Endothelial cell (in vitro differentiated cells): ENCODE measurements at places on chromosomes 4 and X.
A peak's percentile ranks its signal among the peaks of the same experiment; 100 is the strongest.

DNA sequence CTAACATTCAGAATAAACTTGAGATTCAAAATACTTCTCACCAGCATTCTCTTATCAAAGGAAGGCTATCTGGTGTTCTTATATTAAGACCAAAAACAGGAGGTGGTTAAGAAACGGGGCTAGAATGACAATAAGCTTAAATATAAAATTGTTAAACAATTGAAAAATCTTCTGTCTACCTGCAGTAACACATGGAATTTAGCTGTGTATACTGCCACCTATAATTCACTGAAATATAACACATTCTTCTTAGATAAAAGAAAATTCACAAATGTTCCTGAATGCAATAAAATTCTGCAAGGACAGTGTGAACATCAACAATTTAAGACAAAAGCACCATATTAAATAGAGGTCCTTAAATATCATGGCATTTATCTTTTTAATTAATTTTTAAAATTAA is 11.5 kb upstream of the PCDH10 start:
- DNase-seq: no peak

GRCh38 chrX:151896734-151897474 is 15.8 kb upstream of the MAGEA4 start:
- DNase-seq: no peak

- no peak for DNase-seq
Observed at GRCh38 chr4:1227816-1228215, 21.1 kb downstream of the CTBP1 start.

DNA sequence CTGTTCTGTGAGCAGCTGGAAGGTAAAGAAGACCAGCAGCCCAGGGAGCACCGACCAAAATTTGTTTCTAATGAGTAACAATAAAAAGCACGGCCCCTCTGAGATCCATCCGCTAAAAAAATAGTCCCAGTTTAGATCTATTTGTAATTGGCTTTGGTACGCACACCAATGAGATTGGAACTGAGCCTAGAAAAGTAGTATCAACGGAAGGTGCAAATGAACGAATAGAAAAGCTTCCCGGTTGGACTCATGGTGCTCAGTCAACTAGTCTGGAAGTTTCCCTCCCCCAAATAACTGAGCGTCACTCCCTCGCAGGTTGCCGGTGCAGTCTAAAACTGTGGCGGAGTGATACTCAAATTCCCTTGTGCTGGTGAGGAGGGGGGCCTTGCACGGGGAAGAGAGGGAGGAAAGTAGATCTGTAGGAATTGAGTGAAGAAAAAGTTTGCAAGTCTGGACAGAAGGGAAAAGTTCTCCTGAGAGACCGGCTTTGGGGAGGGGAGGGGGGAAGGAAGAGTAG is at the start of gene COL4A5:
Gene COL4A5 (plus strand): TSS at position 413 of the 517 bp plus-strand sequence. CDS start 288 bp downstream, outside the sequence.
- peak; percentile 45 for DNase-seq

DNA sequence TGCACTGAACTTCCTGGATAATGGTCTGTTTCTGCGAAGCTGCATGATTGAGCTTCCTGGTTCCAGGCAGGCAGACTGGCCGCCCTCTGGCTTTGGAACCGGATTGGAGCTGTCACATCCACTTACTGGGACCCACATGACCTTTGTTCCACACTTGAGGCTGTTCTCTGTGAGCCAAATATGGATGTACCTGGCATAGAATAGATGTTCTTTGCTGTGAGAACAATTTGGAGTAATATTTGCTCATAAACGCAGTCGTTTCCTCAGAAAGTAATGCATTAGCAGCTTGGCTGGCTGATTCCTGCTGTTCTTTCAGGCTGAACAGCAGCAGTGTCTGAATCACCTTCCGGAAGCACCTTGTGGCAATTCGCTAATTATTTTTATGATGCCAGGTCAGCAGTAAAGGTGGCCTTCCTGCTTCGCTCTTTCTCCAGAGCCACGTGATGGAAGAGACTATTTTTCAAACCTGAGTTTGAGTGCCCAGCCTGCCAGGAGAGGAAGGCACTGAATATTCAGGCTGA is 78.1 kb upstream of the BOD1L1 start:
- DNase-seq: no peak

DNA sequence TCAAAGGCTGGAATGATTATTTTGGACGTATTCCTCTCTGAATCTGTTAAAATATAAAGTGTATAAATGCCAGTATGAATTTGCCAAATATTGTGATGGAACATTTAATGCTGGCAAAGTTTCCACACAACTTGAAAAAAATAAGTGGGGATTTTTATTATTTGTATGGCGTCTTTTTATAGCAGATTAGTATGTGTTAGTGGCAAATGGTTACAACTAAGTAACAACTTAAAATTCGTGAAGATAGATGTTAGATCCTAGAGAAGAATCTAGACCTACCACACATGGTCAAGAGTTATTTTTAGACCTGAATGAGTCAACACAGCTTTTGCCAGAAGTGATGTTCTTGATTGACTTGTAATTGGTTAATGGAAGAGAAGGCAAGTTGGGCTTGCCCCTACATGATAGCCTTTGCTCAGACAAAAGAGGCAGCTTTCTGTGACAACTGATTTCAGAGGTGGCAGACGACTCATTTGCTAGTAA is 4.8 kb downstream of the CPE start:
- DNase-seq: no peak

- peak; percentile 61 for DNase-seq
Observed at GRCh38 chr4:182449186-182449929, 206.2 kb downstream of the TENM3 start.

DNA sequence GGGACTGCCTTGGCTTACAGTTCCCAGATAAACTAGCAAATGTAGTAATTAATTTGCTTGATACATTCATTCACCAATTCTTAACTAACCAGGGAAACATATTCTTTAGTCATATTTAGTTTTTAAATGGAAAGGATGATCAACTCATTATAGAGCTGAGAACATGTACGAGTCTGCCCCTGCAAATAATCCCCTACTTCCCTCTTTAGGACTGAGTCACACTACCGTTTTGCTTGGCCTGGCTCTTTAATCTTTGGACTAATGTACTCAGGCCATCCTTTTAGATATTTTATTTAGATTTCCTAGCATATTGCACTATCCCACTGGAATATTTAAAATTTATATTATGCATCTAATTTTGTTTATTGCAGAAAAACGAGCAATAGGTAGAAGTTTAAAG is 105.5 kb upstream of the LCORL start:
- DNase-seq: no peak

DNA sequence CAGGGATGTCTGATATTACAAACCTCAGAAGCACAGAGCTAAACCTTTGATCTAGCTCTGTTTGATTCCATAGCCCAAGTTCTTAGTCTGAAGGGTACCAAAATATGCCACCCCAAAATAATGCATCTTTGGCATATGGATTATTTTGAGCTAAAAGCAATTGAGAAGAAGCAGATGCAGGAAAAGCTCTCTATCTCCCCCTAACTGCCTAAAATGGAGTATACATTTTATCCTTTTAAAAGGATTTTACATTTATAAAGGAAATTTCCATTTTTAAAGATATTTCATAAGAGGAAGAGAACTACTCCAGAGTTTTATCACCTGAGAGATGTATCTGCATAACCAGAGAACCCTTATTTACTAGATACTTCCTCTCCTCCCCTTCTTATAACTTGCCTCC is 158.7 kb downstream of the ZNF674 start:
- DNase-seq: no peak

- peak; percentile 34 for DNase-seq
Observed at GRCh38 chrX:130085551-130086446, 24.5 kb downstream of the ELF4 start.

DNA sequence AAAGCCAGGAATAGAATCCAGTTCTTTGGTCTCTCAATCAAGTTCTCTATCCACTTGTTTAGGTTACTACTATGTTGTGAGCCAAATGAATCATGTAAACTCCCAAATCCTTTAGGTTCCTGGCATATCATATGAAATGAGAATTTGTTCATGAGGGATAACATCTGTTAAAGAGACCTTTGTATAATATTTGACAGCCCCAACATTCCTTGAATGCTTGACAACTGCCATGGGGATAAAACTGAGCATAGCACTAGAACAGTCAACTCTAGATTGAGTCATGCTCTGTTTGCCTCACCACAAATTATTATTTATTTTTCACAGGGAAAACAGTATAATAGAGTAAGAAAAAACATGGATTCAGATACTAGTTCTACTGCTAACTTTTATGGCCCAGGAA is 93.3 kb downstream of the NAA11 start:
- no peak for DNase-seq

DNA sequence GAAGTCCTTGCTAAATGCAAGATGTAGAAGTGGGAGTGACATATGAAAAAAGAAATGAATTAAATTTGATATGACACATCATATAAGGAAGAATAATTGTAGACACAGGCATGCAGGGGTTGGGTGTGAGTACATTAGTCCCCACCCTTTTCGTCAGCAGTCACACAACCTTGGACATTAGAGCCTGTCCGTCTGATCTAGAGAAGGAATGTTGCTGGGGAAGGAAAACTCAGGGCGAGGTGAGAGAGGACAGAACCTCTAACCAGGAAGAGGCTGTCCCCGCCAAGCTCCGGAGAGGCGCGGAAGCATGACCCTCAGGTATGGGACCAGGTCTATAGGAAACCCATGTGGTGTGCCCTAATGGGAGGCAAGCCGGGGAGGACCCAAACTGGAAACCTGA is 102.1 kb downstream of the RELL1 start:
- no peak for DNase-seq

GRCh38 chr4:125735102-125735501 is 420.3 kb downstream of the FAT4 start:
- peak; percentile 19 for DNase-seq

- DNase-seq: no peak
Observed at GRCh38 chr4:76200771-76201231, 12.8 kb downstream of the SCARB2 start.

GRCh38 chr4:129747756-129748155 is 651.8 kb downstream of the C4orf33 start:
- DNase-seq: no peak

GRCh38 chr4:107755841-107756356 is 35.9 kb upstream of the PAPSS1 start:
- no peak for DNase-seq

DNA sequence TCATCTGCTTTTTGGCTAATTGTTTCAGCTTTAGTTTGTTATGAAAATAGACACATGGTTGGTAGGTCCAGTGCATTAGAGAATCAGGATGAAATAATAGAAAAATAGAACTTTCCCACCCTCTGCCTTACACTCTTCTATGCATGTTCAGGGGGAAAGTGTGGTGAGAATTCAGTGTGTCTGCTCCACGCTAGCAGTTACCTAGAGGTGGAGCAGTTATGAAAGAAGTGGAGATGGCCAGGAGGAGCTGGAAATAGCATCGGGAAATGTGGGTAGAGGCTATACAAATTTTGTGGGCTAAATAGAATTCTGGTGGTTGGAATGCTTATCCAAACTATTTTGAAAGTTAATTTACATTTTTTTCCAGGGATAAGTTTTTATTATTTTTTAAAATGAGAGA is 91.4 kb upstream of the MAD2L1 start:
- DNase-seq: no peak

DNA sequence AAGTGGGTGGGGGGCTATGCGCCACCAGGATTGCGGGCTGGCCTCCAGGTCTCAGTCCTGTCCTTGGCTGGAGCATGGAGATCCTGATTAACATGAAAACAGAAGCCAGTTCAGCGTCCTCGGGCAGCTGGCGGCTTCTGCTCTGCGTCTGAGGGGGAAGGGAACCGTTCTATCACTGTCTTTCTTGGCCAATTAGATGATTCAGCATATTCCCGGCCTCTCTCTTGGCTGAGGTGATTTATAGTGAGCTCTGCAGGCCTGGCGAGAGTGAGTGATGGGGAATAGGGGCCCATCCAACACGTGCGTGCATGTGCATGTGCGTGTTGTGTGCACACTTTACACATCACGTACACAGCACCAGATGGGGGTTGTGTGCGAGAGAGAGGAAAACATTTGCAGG is 145.8 kb upstream of the ATP6AP2 start:
- DNase-seq: no peak

- no peak for DNase-seq
Observed at GRCh38 chrX:68762766-68763165, 66.1 kb upstream of the EFNB1 start.

- no peak for DNase-seq
Observed at GRCh38 chr4:16785793-16786527, 112.5 kb downstream of the LDB2 start.

DNA sequence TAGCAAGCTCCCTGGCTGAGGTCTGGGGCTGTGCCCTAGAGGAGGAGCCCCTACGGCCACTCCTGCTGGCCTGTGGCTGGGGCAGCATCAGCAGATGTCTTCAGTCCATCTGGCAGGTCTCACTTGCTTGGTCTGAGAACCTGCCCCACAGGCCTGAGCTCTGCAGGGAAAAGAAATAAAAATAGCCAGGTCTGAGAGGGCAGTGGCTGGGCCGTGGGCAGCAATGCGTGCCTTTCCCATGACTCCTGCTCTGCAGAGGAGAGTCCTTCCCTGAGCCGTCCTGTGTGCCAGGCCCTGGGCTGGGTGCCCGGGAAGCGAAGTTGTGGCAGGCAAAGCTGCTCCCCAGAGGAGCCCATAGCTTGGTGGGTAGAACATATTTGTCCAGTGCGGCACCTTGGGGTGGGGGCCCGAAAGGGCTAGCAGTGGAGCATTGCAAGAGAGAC is 11.3 kb upstream of the KIAA0232 start:
- DNase-seq: no peak

GRCh38 chr4:95499291-95499696 is 49.5 kb downstream of the UNC5C start:
- DNase-seq: no peak

DNA sequence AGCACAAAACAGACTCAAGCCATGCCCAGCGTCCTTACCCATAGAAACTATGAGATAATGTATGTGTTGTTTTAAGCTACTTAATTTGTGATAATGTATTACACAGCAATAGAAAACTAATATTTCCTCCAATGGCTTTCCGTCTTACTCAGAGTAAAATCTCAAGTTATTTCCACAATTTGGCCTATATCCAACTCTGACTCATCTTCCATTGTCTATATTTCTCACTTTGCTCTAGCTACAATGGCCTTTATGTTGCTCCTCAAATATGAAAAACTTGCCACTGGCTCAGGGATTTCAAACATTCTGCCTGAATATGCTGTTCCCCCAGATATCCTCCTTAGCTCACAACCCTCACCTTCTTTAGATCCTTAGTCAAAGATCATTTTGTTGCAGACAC is 31.6 kb downstream of the IQCM start:
- DNase-seq: no peak

- no peak for DNase-seq
Observed at GRCh38 chr4:7933651-7934510, 5.8 kb downstream of the AFAP1 start.
